ENCODE measurements at places on chromosomes 13 and 19. TPM values are rescaled to one million over a fixed set of nuclear protein-coding genes. Genes with fewer than 3 reads are reported as not detected.

ZNF761 gene
- 12.6 TPM for total RNA-seq

CRLF1 gene
- total RNA-seq: not detected

DLL3 gene
- 0.98 TPM for total RNA-seq

TPTE2 gene
- total RNA-seq: not detected

DZIP1 gene
- total RNA-seq: 0.26 TPM

RAD23A gene
- total RNA-seq: 168 TPM

CCDC9 gene
- total RNA-seq: 27.6 TPM

DNA sequence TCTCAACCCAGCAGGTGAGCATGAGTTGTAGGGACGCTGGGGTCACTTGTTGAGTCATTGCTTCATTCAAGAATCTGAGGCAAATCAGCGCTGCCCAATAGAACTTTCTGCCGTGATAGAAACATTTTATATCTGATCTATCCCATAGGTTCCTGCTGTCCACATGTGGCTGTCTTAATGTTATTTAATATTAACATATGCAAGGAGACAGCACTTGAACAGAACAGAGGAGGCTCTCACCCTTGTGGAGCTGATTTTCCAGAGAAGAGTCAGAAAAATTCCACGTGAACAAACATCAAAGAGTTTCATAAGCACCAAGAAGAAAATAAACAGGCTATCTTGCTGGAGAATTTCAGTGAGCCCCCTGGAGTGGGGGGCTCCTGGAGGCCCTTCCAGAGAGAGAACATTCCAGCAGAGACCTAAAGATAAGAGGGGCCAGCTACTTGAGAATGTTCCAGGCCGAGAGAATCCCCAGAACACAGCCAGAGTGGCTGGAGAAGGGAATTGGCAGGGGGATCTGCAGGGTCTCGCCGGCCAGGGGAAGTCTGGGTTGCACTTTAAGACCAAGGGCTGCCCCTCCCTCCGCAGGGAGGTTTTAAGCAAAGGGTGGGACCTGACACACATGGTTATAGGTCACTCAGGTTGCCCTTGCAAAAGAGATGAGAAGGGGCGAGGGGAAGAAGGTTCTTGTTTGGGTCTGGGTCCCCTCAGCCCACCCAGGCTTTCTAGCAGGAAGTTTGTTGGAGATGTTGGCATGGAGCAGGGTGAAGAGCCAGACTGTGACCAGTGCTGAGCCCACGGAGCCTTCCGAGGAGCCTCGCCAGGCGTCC, 135.7 kb downstream of the CRYL1 start:
- H3K36me3 ChIP-seq: no peaks in the 10 kb centered on the region
- peaks cover 15% of the 10 kb centered on the region for H3K4me1 ChIP-seq
- DNase-seq: no peak
- H3K27ac ChIP-seq: no peak overlapping the region

DNA sequence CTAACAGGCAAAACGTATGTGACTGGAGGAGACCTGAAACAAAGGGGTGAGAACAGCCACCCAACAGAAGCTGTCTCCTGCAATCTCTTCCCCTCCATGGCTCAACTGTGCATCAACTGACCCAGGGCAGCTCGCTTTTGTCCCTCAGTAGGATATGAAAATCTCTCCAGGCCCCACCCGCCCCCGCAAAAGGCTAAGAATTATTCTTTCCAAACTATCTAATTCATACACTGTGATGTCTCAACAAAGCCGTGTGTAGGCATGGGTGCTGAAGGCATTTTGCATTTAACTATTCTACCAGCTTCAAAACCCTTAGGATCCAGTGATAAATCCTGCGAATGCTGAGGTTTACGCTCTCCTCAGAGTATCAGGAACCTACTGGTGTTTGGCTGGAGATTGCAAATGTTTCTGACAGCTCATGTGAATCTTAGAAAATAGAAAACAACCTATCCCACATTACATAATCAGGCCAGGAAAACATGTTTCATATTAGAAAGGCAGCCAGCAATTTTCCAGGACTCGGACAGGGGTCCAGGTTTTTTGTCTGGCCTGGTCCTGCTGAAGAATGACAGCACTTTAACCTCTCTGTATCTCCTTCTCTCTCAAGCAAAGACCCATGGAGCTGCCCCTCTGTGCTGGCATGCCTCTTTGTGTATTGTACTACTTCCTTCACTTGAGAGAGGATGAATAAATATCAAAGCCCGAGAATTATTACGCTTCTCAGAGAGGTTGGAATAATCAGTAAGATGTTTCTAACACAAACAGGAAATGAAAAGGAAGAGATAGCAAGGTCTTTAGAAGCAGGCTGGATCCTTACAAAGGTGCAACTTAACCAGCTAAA, 17.3 kb downstream of the DHRS12 start:
- H3K4me3 ChIP-seq: no peak overlapping the region
- H3K27ac ChIP-seq: no peak overlapping the region
- no peaks in the 10 kb centered on the region for H3K27me3 ChIP-seq
- DNase-seq: no peak
- no peaks in the 10 kb centered on the region for H3K36me3 ChIP-seq

DNA sequence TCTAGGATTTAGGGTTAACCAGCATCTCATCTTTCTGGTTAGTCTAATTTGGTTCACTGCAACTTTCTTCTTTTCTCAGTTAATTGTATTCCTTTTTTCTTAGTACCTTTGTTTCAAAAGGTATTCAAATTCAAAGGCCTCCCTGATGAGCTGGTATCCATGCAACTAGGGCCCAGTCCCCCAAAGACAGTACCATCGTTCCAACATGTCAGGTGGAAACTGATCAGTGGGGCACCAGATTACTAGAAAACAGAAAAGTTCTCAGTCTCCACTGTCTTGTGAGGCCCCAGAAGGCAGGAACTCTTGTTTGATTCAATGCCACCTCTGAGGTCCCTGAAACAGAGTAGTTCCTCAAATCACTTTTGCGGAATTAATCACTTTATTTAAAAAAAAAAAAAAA, 303.2 kb upstream of the NBEA start:
- no peaks in the 10 kb centered on the region for H3K36me3 ChIP-seq
- no peak overlapping the region for H3K4me3 ChIP-seq
- H3K27me3 ChIP-seq: no peaks in the 10 kb centered on the region
- no peak overlapping the region for H3K27ac ChIP-seq
- no peak for DNase-seq

- no peaks in the 10 kb centered on the region for H3K27me3 ChIP-seq
- H3K27ac ChIP-seq: no peak overlapping the region
- no peak overlapping the region for H3K4me3 ChIP-seq
- no peaks in the 10 kb centered on the region for H3K36me3 ChIP-seq
- H3K4me1 ChIP-seq: no peaks in the 10 kb centered on the region
Observed at GRCh38 chr13:61144301-61144700, 271.3 kb downstream of the PCDH20 start.

DNA sequence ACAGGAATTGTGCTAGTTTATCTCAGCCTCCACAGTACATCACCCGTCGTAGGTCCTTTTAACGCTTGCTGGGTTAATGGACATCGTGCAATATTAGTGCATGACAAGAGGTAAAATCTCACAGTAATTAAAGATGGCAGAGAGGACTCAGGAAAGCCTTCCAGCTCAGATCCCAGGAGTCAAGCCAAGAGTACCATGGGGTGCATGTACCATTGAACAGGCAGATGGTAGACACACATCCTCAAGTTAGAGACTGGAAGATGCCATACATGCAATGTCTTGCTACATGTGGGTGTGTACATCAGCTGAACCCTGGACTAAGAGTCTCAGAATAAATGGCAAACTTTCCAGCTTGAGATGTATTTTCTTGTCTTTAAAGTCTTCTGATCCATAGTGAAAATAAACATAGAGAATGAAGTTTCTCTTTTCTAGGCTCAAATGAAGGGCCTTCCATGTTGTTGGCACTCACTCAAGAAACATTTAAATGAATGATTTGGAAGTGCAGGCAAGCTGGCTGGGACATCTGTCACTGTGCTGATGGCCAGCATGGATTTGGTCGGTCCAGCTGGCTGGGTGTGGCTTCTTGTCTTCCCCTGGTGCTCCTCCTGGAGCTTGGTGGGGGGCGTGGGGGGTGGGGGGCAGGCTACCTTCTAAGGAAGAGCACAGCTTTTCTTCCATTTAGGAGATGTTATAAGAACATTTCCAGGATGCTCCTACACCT, 290.9 kb upstream of the MAB21L1 start:
- no peaks in the 10 kb centered on the region for H3K4me1 ChIP-seq
- H3K36me3 ChIP-seq: no peaks in the 10 kb centered on the region
- no peak overlapping the region for H3K27ac ChIP-seq
- DNase-seq: no peak
- H3K4me3 ChIP-seq: no peak overlapping the region
- no peaks in the 10 kb centered on the region for H3K27me3 ChIP-seq

GRCh38 chr19:28883241-28883693, 329.7 kb downstream of the UQCRFS1 start:
- DNase-seq: no peak
- H3K27ac ChIP-seq: no peak overlapping the region
- H3K4me3 ChIP-seq: no peak overlapping the region
- no peaks in the 10 kb centered on the region for H3K27me3 ChIP-seq
- no peaks in the 10 kb centered on the region for H3K36me3 ChIP-seq
- no peaks in the 10 kb centered on the region for H3K4me1 ChIP-seq

GRCh38 chr13:77384999-77385398, 58.1 kb upstream of the MYCBP2 start:
- H3K4me1 ChIP-seq: peaks cover 23% of the 10 kb centered on the region
- H3K36me3 ChIP-seq: no peaks in the 10 kb centered on the region

DNA sequence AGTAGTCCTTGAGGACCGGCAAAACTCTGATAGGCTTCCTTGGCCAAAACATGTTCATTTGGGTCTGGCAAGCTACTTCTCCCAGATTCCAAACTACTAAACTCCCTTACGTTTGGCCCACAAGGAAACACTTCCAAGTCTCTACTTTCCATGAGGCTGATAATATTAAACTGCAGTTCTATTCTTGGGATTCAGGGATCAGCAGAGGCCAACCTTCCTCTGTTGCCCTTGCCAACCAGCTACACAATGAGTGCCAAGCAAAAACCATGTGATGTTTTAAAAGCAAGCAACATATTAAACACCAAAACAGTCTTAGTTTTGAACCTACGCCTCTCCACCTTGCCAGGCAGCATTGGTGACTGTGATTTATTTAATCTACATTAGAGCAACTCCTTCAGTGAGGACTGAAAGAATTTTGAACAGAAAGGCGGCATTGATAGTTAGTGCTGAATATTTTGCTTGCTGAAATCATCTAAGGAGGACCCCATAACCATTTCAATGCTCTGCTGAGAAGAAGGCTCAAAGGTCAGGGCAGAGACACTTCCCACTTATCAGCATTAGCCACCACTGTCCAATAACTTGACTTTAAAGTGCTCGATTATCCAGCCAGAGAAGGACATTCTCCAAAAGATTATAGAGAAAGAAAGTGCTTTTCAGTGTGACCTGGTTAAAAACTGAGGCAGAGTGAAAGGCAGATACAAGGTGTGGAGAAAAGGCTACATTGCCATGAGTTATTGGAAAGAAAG, 287.1 kb downstream of the TBC1D4 start:
- no peaks in the 10 kb centered on the region for H3K4me1 ChIP-seq
- H3K27ac ChIP-seq: no peak overlapping the region
- H3K4me3 ChIP-seq: no peak overlapping the region
- peaks cover 22% of the 10 kb centered on the region for H3K27me3 ChIP-seq
- DNase-seq: no peak

DNA sequence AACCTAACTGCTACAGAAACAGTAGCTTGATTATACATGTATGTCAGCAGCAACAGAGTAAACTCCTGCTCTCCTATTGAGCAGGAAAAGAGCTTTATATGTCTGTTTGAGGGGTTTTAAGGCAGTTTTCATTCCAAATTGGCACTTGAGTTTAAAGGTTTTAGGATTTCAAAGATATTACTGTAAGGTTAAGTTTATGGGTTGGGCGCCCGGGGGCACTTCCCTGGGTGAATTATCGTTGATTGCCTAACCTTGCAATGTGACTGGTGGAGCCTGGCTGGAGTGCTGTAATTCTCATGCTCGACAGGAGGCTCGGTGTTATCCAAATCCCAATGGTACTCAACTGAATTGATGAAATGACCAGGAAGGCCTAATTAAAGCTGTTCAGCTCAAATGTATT, 1586.1 kb downstream of the OLFM4 start:
- no peak overlapping the region for H3K27ac ChIP-seq
- H3K36me3 ChIP-seq: no peaks in the 10 kb centered on the region
- H3K4me3 ChIP-seq: no peak overlapping the region
- DNase-seq: no peak
- H3K4me1 ChIP-seq: no peaks in the 10 kb centered on the region

DNA sequence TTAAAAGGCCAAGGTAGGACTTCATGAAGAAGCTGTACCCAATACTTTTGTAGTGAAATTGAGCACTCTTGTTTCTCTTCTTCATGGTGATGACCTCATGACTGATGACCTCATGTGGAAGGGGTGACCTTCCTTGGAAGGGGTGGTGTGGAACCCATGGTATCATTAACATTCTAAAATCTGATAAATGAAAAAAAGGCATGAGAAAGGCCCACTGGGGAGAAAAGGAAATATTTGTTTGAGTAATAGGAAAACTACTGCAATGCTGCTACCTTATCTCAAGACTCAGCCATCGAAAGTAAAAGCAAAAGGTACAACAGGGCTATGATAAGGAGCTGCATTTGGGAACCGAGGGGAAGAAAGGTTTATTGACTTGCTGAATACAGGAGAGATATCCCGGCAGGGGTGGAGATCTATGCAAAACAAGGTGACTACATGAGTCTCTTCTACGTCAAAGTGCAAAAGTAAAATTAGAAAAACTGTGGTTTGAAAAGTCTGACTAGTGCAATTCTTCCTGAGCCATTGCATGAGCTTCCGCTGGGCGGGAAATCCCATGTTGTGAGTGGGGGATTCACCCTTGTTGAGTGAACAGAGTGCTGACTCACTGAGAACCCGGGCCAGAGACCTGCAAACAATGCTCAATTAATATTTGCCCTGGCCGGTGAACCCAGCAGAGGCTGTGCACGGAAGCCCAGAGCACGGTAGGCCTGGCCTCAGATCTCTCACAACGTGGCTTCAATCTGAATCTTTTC, 138.9 kb upstream of the RFC3 start:
- peak overlapping the region; percentile 88 for H3K4me3 ChIP-seq
- peak overlapping the region; percentile 100 for H3K27ac ChIP-seq
- H3K4me1 ChIP-seq: peaks cover 55% of the 10 kb centered on the region
- H3K36me3 ChIP-seq: peaks cover 25% of the 10 kb centered on the region
- DNase-seq: peak; percentile 89
- H3K27me3 ChIP-seq: no peaks in the 10 kb centered on the region

GRCh38 chr13:95505265-95505664, 47.3 kb upstream of the CLDN10 start:
- H3K4me1 ChIP-seq: no peaks in the 10 kb centered on the region
- DNase-seq: no peak

GRCh38 chr19:2385053-2385721, 25.1 kb downstream of the TMPRSS9 start:
- no peak for DNase-seq
- H3K27ac ChIP-seq: no peak overlapping the region
- H3K36me3 ChIP-seq: peaks cover 1% of the 10 kb centered on the region
- no peaks in the 10 kb centered on the region for H3K4me1 ChIP-seq

DNA sequence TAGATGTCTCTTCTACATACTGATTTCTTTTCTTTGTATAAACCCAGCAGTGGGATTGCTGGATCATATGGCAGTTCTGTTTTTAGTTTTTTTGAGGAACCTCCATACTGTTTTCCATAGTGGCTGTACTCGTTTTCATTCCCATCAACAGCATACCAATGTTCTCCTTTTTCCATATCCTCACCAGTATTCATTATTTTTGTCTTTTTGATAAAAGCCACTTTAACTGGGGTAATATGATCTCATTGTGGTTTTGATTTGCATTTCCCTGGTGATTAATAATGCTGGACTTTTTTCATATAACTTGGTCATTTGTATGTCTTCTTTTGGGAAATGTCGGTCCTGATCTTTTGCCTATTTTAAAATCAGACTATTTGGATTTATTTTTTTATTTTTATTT, 108.5 kb downstream of the PAN3 start:
- peaks cover 15% of the 10 kb centered on the region for H3K4me1 ChIP-seq
- DNase-seq: no peak
- H3K36me3 ChIP-seq: peaks cover 57% of the 10 kb centered on the region
- no peak overlapping the region for H3K27ac ChIP-seq
- H3K27me3 ChIP-seq: no peaks in the 10 kb centered on the region

All from activated CD8-positive, alpha-beta memory T cell treated with anti-CD3 and anti-CD28 coated beads, Interleukin-2, amount 10 ng/mL, durations not matched to agents 7 days and 5 days (primary cell).